ENCODE measurements at places on chromosomes 2 and 18. TPM values are rescaled to one million over a fixed set of nuclear protein-coding genes. Genes with fewer than 3 reads are reported as not detected.
A peak's percentile ranks its signal among the peaks of the same experiment; 100 is the strongest.

GRCh38 chr2:88590998-88591613 lies 36.2 kb downstream of the EIF2AK3 start:
- DNase-seq, result peak; percentile 34

DNA sequence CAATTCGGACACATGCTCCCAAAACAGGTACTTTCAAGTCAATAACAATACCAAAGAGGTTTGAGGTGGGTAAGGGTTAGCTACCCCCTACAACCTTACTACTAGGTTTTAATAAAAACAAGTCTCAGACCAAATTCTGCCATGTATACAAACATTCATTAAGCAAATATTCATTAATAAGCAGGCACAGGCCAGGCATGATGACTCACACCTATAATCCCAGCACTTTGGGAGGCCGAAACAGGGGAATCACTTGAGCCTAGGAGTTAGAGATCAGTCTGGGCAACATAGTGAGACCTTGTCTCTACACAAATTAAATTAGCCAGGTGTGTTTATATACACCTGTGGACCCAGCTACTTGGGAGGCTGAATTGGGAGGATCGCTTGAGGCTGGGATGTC lies 11.7 kb upstream of the ELAC1 start:
- DNase-seq, result no peak

- no peak for DNase-seq
Measured at GRCh38 chr2:1561811-1562421, 148.7 kb downstream of the TPO start.

DNA sequence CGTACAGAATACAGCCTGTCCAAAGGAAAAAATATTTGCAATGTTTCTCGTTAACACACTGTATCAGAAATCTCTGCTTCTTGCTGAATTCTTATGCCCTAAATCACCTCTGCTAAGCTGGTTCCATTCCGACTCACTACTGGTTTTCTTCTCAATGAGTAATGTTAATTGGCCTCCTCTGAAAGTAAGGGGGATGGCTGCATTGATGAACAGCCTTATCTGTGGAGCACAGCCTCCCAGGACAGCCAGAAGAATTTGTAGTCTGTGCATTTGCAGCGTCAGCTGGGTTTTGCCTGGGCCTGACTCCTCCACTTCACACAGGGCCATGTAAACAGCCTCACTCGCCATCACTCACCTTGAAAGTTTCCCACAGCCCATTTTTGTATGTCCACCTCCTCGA lies 127.7 kb downstream of the RNF152 start:
- no peak for DNase-seq

GRCh38 chr2:226796012-226796839 lies 3.4 kb downstream of the IRS1 start:
- no peak for DNase-seq

PDCD1 gene
- total RNA-seq, result 0.91 TPM

- DNase-seq, result peak; percentile 12
Measured at GRCh38 chr2:20468549-20469500, 22.0 kb downstream of the RHOB start.

GRCh38 chr2:12685956-12686355 lies 30.8 kb upstream of the TRIB2 start:
- no peak for DNase-seq

IL1F10 gene
- not detected for total RNA-seq

GRCh38 chr2:74232426-74232825 lies 34.0 kb downstream of the MTHFD2 start:
- DNase-seq, result no peak

DNA sequence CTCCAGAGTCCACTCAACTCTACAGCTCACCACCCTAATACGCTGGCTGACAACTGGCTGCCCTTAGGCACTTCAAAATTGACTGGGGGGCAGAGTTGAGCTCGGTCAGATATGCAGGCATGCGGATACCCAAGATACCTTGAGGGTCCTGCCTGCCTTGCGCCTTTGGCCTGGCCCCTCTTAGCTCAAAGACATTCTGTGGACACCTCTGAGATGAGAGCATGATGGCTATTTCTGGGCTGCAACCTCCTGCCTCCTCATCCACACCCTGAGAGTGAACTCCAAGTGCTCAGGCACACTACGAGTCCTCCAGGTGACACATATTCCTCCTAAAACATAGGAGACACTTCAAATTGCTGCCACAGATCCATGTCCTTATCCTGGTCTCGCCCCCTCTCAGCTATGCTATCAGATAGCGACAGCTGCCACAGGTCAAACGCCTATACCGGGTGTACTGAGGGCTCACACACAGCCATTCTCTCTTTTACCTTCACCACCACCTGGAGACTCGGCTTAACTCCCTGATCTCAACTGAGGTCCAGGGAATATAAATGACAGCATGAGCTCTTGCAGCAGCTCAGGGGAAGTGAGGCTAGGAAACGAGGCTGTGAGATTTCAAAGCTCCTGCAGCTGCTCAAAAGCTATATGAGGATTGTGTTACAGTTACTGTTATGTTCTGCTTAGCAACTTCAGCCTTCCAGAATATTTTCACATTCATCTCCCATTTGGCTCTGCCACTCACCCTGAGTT lies 60.5 kb upstream of the TEX51 start:
- no peak for DNase-seq

DNA sequence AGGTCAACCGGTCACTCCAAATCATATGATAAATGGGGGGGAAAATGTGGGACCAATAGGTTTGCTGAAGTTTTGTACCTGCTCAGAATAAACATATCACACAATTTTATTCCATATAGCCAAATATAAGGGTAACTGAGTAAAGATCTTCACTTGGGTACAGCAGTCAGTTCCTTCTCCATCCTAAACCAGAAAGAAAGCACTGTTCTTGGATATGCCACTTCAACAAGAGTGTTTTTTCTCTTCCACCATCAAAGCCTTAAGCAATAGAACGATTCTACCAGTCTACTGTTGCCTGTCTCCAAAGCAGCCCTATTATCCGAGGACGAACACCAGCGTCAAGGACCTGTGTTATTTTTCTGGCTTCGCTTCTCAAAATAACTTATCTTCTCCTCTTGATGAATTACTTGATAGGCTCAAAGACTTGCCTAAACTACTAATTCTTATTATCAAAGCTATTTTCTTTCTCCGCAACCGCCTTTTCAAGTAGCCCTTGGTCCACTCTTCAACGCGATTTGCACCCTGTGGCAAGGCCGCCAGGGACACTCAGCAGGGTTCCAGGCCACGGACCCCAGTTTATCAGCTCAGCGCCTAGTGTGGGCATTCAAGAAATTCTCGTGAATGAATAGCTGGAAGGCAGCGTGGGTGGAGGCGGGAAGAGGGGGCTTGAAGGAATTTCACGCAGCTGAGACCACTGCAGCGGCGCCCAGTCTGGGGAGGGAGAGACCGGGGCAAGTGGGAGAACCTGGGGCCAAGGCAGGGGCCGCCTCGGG lies 646 bp downstream of the ALS2 start:
- peak; percentile 25 for DNase-seq

DNA sequence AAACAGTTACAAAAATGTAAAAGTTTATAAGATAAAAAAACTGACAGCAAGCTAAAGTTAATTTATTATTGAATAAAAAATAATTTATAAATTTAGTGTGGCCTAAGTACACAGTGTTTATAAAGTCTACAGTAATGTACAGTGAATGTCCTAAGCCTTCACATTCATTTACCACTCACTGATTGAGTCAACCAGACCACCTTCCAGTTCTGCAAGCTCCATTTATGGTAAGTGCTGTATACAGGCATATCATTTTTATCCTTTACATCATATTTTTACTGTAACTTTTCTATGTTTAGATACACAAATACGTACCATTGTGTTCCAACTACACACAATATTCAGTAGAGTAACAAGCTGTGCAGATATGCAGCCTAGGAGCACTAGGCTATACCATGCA lies 184.2 kb upstream of the LRATD1 start:
- DNase-seq, result no peak

- DNase-seq, result no peak
Measured at GRCh38 chr2:109080109-109080508, 48.9 kb upstream of the SH3RF3 start.

GRCh38 chr2:203692031-203692710 lies 14.3 kb upstream of the CD28 start:
- DNase-seq, result no peak

GRCh38 chr18:59617468-59617932 lies 79.7 kb downstream of the CCBE1 start:
- no peak for DNase-seq

PLCD4 gene
- not detected for total RNA-seq

DNA sequence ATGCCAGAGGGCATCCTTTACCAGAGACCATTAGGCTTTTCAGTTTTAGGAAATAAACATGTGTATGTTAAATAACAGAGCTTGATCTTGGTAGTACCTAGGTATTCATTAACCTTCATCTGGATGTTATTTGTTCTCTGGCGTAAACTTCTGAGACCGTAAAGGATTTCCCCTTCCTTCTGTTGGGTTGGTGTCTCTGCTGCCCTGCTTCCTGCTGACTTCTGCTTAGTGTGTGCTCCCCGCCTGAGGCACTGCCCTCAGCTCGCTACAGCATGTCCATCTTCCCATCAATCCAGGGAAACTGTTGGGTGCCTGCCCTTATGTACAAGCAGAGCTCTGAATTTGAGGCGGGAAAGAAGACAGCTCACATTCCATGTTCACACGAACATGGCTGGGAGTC lies 177.9 kb downstream of the TPGS2 start:
- DNase-seq, result no peak

DNA sequence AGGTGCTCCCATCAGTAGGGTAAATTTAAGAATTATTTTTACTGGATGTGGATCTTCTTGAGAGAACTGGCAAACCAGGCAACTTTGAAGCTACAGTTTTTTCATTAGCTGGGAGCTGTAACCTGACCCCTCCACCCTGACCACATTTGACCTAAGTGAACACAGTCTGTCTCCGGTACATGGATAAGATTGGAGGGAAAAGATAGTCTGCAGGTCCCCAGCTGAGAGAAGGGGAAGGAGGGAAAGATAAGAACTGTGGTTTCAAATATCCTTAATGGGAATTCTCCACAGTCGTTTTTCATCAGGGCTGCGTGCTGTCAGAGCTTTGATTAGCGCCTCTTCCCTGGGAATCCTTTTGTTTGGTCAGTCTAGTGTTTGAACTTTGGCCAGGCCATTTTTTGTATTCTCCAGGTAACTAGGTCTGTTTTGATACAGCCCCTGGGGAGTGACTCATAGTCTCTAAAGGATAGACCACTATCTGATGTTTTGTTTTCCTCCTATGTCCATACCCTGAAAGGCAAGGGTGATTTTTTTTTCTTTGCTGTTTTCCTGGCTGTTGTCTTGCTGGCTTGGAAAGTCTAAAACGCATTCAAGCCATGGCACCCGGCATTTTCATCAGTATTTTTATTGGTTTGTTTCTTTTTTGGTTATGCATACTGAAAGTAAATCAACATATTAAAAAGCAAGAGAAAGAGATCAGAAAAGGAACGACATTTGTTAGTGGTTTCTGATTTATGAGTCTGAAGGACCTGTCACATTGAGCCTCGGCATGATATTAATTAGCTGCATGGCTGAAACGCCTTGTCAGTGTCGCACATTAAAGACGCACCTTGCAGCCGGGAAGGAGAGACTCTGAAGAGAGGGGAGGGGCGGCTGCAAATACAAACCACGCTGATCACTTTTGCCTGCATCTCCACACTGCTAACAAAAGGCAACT lies 183.4 kb upstream of the FN1 start:
- DNase-seq, result no peak

SLC14A1 gene
- 5.8 TPM for total RNA-seq

CHRNA1 gene
- not detected for total RNA-seq

- DNase-seq, result peak; percentile 66
Measured at GRCh38 chr2:72139874-72140620, 7.6 kb downstream of the CYP26B1 start.

GRCh38 chr2:192243488-192243887 lies 48.8 kb upstream of the TMEFF2 start:
- DNase-seq, result no peak

ZNF804A gene
- total RNA-seq, result 0.77 TPM

REG3G gene
- total RNA-seq, result 0.52 TPM

FBXO11 gene
- total RNA-seq, result 61.0 TPM

GRCh38 chr2:40043191-40043590 lies 264.1 kb upstream of the THUMPD2 start:
- no peak for DNase-seq

ANKRD44 gene
- 41.0 TPM for total RNA-seq

TTC31 gene
- total RNA-seq, result 19.7 TPM

DNA sequence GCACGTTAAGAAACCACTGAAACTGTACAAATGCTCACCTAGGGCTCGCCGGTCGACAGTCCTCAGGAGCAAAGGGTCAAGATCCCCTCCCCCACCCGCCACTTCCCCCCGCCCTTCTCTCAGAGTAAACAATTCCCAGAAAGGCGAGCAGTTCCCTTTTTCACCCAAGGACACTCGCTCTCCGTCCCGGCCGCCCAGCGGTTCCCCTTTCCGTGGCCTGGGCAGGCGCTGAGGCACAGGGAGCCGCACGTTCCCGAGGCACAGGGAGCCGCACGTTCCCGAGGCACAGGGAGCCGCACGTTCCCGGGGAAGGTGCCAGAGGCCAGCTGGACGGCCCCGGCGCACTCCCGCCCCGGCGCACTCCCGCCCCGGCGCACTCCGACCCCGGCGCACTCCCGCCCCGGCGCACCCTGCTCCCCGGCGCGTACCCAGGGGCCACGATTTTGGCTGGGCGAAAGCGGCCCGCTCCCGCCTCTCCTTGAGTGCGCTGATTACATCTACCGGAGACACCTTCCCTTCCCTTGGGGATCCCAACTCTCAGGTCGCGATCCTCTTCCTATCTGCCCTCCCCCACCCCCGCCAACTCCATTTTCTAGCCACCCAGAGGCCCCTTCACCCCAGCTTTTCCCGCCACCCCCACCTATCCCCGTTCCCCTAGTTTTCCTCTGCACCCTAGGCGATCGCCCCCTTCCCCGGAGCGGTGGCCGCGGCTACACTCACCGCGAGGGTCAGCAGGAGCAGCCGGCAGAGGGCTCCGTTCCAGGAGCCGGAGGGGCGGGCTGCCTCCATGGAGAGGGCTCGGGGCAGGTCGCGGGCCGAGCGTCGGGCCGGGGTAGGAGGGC lies 817 bp downstream of the DSC2 start:
- peak; percentile 83 for DNase-seq

ONECUT2 gene
- total RNA-seq, result 0.24 TPM

DNA sequence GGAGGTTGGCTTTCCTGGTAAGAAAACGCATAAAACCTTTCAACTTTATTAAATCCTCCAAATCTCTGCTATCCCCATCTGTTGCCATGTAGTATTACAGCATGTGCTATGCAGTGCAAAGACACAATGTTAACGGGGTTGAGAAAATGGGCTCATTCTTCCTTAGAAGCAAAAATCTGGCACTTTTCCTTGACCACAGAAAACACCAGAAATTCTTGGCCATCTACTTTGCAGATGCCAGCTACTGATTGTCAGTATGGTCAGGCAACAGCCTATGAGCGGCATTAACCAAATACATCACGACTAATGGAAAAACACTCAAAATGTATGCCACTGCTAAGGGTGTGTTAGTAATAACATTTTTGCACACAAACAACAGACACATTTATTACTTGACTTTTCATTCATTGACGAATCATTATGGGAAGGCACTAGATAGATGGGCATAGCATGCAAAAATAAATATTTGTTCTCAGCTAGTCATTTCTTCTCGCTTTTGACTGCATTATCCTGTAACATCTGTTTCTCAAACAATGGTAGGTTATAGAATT lies 65.2 kb upstream of the CRIM1 start:
- DNase-seq, result no peak

GRCh38 chr18:13658436-13659204 lies 67.7 kb downstream of the FAM210A start:
- no peak for DNase-seq

IL1RN gene
- 4.7 TPM for total RNA-seq
